DMS153 (cell line): ENCODE measurements at places on chromosomes 7 and 10.

- DNase-seq = no peak
Observed at GRCh38 chr7:142391191-142391992, 133.5 kb upstream of the PRSS58 start.

DNA sequence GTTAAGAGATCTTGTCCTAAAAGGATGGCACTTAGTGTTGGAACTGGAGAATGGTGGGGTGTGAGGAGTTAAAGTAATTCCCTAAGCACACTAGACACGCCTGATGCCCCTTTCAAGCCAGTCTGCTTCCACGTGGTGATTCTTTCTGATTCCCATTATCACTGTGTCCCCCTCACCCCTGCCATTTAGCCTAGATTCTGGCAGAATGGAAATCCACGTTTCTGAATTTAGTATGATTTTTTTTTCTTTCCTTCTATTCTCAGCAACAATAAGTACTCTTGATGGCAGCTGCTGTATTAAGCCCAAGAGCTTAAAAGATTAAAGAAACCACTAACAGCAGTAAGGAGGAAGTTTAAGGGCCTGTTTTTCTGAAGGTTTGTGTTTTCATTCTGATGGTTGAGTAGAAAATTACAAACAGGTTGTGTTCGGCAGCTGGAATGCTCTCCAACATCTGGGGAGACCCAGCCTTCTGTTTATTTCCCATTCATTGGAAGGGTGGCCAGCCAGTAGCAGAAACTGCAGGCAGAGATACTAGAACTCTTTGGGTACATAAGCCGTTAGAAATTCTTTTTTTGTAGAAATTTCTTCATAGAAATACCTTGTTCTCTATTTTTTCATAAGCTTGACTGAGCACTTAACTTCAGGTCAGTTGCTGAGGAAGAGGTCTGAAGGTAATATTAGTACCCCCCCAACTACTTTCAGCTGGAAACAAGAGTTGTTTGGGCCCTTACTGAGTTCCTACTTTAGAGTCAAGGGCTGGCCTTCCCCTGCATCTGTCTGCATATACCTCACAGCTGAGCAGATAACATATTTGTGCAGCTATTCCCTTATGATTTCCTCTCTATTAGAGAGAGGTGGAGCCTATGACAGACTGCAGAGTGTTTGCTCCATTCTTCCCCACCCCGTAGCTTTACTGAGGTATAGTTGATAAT lies 355.1 kb downstream of the AUTS2 start:
- DNase-seq = no peak

DNA sequence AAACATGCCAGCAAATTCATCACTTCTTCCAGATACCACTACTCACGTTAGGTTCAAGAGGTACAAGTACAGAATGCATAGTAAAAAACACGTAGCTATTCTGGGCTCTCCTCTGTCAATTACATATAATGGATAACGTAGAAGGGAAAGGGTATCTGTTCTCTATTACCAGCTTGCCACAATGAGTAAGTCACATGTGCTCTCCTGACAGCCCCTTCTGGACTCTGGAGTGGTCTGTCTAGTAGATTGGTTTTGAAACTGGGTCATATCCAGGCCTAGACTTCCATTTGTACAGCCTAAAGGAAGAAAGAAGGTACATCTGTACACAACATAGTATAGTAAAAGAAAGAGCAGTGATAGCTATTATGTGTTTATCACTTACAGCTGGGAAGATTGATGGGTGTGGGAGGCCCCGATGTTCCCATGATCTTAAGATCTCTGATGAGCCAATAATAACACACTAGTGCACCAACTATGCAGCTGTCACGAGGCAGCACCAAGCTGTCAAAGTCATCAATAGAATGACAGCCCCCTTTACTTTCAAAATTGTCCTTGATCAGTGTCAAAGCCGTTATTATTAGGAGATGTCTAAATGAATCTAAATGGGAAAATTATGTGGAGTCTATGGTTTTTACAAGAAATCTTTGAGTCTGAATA lies 161.9 kb upstream of the AGK start:
- no peak for DNase-seq

DNA sequence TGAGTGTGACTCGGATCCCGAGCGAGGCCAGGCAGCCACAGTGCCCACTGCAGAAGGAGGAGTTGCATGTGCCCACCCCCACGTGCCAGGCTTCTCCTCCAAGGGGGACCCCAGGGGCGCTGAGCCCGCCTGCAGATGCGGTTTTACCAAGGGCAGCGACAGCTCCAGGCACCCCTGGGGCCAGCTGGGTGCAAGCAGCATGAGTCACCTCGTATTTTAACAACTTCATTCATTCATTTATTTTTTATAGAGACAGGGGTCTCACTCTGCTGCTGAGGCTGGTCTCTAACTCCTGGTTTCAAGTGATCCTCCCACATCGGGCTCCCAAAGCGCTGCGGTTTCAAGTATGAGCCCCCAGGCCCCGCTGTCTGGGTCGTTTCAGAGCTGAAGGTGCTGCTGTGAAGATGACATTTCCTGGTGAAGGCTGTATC lies 1.3 kb upstream of the FOXL3 start:
- DNase-seq = no peak

- no peak for DNase-seq
Observed at GRCh38 chr10:132098539-132099388, 33.0 kb downstream of the JAKMIP3 start.

DNA sequence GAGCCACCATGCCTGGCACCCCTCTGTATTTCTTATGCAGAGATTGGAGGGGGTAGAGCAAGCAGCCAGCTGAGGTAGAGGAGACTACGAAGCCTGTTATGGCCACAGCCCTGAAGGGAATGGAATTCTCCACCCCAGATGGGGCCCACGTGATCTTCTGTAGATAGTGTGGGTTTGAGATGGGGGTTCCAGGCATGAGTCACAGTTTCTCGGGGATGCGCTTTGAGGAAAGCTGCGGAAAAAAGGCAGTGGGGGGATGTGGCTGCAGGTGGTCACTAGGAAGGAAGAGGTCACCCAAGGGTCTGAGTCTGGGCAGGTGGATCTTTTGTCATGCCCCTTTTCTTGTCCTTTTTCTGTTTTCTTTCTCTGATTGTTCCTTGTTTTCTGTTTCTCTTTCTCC lies 11.5 kb downstream of the FAM131B start:
- DNase-seq = no peak

GRCh38 chr7:71210220-71210619 lies 78.3 kb downstream of the GALNT17 start:
- DNase-seq = no peak

- DNase-seq = no peak
Observed at GRCh38 chr7:88835147-88835728, 39.7 kb upstream of the TEX47 start.

- DNase-seq = no peak
Observed at GRCh38 chr10:108404155-108404554, 1239.6 kb upstream of the SORCS1 start.

DNA sequence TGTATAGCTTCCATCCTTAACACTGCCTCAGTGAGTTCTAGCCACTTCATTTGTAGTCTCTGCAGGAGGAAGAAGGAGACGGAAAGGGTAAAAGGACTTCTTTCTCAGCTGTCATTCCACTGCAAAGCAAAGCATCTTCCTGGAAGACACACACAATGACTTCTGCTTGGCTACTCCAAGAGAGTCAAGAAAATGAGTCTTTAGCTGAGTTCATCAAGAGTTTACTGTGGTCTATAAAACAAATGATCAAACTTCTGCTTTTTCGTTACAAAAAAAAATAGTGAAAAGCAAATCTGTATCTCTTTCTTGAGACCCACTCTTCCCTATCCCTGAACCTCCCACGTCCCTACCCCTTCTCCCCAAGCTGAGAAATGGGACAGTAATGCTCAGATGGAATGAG lies 205.0 kb upstream of the AHR start:
- DNase-seq = no peak

DNA sequence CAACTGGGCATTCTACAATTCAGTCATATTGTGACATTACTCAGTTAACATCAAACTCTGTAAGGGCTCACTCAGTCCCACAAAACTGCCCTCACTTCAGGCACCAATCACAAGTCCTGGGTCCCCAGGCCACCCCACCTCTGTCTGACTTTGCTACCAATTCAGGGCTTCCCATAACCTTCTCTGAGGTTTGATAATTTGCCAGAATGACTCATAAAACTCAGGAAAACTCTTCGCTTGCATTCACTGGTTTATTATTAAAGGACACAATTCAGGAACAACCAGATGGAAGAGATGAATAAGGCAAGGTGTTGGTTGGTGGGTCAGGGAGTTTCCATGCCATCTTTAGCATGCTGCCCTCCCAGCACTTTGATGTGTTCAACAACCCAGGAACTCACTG lies 41.3 kb downstream of the AVL9 start:
- DNase-seq = no peak

- DNase-seq = no peak
Observed at GRCh38 chr7:128835790-128836641, 5.8 kb downstream of the FLNC start.

- no peak for DNase-seq
Observed at GRCh38 chr10:101330231-101330630, 23.7 kb upstream of the BTRC start.

- no peak for DNase-seq
Observed at GRCh38 chr10:26044141-26044749, 110.2 kb downstream of the MYO3A start.

- DNase-seq = peak; percentile 80
Observed at GRCh38 chr7:100247152-100247757, 27.5 kb downstream of the PVRIG start.

DNA sequence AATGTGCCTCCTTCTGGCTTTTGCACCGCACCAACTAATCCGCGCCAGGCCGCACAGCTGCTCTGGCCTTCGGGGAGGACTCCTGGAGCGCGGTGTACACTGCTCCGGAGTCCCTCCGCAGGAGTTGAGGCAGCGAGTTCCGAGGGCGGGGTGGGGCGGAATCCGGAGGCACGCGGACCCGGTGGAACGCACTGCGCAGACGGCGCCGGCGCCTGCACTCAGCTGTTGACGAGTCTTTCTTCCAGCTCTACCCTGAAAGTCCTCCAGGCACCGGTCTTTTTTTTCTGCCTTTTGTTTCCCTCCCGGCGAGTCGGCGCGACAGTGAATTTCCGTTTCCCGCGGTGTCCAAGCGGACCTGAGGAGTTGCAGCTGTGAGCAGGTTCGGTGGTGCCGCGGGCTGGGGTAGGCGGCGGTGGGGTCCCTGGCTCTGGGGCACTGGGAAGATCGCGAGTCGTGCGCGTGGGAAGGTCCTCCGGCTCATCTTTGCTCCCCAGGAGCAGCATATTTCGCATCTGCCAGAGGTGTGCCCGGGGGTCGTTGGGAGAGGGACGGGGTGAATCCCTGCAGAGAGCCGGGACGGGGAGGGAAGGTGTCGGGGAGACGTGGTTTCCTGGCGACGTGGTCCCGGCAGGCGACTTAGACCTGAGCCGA lies 44.1 kb downstream of the SFTPD start:
- peak; percentile 57 for DNase-seq

DNA sequence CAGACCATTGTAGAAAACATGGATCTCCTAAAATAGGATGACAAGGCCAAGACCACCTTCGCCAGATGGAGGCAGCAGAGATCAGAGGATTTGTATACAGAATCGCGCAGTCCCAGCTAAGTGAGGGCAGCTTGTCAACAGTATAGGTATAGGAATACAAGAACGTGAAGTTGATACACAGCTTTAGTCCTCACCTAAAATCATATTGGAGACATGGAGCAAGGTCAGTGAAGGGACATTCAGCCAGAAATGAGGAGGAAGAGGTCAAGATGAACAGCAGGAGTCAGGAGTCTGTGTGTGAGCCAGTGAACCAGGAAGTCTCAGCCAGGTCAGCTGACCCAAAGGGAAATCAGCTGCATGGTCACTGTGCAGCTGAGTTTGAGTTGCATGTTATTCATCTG lies 263.4 kb upstream of the PRKCQ start:
- DNase-seq = no peak

DNA sequence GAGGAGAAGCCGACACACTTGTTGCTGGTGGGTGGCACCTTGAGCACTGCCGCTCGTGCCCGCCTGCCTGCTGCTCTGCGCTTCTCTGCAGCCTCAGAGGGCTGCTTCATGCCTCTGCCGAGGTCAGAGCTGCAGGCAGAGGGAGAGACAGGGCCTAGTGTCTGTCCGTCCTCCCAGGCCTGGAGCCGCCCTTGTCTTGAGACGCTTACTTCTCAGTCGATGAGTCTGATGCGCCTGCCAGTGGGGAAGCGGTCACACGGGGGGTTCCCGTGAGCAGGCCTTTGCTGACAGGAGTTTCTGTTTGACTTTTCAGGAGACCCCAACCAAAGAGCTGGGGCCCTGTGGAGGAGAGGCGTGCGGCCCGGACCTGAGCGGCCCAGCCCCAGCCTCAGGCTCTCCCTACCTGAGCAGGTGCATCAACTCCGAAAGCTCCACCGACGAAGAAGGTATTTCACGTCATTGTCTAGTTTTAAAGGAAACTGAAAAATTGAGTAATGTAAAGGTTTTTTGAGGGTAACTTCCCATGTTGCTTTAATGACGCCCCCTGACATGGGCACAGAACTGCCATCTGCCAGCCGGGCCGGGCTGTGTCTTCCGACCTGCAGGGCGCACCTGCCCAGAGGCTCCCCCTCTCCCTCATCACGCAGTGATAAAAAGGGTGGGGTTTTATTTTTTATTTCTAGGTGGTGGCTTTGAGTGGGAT lies 7.8 kb upstream of the BHLHA15 start:
- no peak for DNase-seq

GRCh38 chr10:47401874-47402640 lies 18.0 kb upstream of the ZNF488 start:
- no peak for DNase-seq

- DNase-seq = no peak
Observed at GRCh38 chr7:4805984-4806300, 30.5 kb downstream of the AP5Z1 start.

- DNase-seq = no peak
Observed at GRCh38 chr7:100221231-100221718, 1.5 kb downstream of the PVRIG start.

- no peak for DNase-seq
Observed at GRCh38 chr10:62308101-62308500, 39.5 kb upstream of the RTKN2 start.

- no peak for DNase-seq
Observed at GRCh38 chr10:61337741-61338140, 115.4 kb downstream of the TMEM26 start.

DNA sequence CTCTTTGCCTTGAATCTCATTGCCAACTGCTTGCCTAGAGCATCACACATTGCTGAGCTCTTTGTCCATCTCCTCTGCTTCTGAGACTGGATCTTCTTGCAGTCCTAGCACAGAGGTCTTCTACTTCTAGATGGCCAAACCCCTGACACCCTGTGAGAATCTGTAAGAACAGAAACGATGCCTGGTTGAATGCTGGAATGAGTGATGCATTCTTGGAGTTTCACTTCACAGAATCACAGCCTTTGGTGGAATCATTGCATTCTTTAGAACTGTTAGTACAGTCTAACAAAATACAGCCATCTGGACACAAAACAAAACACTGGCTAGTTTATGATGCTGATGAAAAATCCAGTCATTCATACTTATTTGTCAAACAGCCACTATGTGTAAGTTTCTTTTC lies 141.7 kb upstream of the ITGB1 start:
- no peak for DNase-seq

- DNase-seq = no peak
Observed at GRCh38 chr10:44969854-44970253, 8.8 kb downstream of the DEPP1 start.
